GM12864 (cell line): ENCODE measurements at places on chromosomes 4 and X.

GRCh38 chrX:46072372-46072771, 472.8 kb downstream of the ZNF674 start:
- DNase-seq, result no peak

DNA sequence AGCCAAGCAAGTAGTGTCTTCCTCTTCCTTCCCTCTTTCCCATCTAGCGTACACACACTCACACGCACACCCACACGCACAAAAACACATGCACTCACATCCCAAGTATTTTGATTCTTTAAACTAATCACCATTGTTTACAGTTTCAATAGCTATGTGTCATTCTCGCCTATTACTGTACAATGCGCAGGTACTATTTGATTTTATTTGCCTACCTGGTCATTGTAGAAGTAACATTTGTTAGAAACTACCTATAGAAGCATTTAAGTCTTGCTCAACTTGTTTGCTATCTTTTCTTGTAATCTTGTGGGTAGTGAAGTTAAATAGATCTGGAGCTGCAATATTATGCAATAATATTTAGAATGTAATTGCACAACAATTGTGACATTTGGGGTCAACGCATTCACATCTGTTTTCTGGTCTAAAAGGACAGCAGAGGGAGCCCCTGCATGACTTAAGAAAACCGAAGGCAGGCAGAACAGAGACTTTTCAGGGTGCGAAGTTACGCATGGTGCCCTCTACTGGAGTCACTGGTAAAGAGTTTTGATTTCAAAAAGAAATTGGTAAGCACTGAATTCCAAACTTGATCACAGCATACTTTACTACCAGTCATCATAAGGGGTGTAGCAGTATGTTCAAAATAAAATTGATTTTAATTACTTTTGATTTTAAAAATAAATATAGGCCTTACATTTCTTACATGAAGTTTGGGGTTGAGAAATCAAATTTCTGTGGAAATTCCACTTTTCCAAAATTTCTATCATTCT, 503.3 kb upstream of the FAM241A start:
- peak; percentile 63 for DNase-seq

- DNase-seq, result no peak
These were observed 1.6 kb upstream of the ARMCX6 start for GRCh38 chrX:101619364-101619763.

- DNase-seq, result no peak
These were observed 3.8 kb downstream of the ARHGAP10 start for GRCh38 chr4:147735413-147736301.

DNA sequence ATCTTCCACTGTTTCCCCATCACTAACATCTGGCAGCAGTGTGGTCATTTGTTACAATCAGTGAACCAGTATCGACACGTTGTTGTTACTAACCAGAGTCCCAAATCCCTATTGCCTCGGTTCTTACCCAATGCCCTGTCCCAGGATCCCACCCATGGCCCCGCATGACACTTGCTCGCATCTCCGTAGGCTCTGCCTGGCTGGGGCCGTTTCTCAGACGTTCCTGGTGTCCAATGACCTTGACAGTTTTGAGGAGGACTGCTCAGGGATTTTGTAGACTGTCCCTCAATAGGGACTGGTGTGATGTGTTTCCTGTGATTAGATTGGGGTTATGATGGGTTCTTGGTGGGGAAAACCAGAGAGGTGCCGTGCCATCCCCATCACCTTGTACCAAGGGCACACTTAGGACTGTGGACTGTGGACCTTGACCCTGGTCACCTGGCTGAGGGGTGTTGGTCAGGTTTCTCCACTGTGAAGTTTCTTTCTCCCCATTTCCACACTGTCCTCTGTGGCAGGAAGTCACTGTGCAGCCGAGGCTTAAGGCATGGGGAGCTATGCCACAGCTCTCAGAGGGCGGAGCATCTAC, 108.4 kb downstream of the ADRA2C start:
- DNase-seq, result no peak

DNA sequence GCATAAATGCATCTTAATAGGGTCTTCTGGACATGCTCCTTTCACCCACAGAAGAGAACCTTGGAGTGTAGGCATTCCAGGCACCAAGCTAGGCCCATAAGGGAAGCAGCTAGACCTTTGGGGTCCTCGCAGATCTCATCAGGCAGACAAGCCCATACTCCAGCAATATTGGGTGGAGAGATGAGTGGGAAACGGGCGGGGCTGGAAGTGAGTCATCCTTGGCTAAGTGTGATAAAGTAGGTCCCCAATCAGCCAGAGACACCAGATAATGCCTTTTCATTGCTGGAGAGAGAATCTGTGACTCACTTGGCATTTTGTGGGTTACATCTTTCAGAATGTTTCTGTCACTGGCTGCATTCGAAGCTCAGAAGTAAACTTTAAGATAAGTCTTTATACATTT, 133.3 kb upstream of the MBNL3 start:
- no peak for DNase-seq

DNA sequence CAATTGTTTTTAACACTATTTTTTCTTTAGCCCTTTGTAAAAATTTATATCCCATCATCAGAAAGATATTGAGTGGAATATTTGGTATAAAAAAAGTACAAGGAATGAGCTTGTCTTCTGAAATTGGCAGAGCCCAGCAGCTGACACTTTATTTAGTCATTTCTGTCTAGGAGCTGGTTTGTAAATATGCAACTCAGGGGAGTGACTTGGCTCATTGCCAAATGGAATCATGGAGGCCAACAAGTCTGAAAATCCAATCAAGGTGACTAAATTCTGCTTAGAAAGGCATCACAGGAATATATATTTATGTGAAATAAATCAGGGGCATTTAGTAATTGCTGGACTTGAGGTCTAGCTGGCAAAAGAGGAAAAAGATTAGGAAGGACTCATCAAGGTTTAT, 74.4 kb downstream of the OTC start:
- no peak for DNase-seq

GRCh38 chrX:154490021-154490413, 412 bp downstream of the SLC10A3 start:
- DNase-seq, result no peak

DNA sequence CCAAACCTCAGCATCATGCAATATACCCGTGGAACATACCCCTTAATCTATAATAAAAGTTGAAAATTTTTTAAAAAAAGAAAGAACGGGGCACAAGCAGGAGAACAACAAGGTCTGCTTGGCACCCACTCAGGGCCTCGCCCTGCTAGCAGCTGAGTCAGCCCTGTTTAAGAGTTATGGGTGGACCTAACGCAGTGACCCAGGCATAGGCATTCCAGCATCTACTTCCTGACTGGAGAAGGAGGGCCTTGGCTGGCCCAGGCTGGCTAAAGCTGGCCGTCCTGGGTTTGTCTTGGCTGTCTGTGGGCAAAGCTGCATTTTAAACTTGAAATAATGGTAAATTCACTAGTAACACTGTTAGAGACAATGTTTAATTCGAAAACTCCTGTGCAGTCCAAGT, 236.7 kb upstream of the PGRMC2 start:
- DNase-seq, result no peak

DNA sequence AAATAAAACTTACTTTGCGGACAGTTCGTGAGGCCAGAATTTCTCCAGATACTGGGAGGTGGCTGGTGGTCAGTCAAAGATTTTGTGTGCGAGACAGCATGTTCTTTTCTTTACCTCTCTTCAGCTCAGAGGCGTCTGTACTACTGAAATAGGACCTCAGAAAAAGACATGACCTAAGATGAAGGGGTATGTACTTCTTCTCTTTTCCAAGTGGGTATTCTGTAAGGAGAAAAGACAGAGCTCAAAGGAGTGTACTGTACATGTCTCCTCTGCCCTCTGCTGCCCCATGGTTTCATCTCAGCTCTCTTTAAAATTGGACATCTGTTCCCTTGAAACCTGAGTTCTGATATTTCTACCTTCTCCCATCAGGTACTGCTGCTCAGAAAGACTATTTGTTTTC, 38.1 kb downstream of the SEPTIN11 start:
- DNase-seq, result no peak

DNA sequence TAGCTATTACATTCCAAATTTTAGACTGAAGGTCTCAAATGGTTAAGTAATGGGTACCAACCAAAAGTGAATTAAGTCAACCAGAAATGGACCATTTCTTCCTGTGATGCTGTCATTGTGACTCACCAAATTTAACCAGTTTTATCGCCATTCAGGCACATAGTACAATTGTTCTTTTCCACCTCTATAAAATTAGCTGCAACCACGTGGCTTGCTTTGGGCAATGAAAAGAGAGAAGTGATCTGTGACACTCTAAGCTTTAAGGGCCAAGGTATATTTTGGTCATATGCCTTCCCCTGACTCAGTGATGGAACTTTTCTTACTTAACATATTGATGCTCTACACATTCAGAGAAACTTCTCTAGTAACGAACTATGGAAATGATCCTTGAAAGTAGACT, 20.3 kb upstream of the PHF8 start:
- DNase-seq, result no peak

GRCh38 chrX:150213481-150214030, 149.6 kb upstream of the MAMLD1 start:
- DNase-seq, result no peak

DNA sequence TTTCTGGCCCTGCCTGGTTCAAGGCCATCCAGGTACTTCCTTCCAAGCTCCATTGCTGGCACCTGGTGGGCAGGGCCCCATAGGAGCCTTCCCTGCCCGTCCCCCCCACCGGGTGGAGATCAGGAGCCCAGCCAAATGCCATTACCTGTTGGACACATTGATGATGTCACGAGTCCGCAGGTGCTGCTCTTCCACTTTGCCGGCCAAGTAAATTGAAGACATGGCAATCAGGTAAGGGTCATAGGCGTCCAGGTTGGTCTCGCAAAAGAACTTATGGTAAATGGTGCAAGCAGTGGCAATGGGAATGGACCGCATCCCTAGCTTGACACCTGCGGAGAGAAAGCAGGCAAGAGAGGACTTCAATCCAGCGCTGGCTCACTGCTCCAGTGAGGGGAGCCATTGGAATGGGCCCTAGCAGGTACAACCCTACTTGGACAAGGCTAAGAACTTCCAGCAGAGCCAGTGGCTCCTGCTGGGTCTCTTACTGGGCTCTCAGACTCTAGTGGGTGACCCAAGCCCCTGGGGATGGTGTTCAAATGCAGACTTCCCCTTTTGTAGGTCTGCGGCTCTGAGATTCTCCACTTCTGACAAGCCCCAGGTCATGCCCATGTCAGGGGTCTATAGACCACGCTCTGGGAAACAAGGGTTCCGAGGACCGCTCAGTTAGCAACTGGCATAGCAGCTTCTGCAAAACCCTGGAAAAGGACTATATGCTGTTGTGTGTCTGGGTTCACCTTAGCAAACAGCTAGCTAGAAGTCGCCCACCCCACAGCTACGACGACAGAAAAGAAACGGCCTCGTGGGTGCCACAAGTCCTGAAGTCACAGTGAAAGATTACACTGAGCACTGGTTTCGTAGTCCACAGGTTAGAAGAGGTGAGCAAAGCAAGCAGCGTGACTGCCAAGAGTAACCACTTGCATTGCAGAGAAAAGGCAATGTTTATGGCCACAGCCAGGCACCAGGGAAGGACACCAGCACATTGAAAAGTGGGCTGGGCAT, 2.8 kb downstream of the CCNQ start:
- DNase-seq, result no peak

DNA sequence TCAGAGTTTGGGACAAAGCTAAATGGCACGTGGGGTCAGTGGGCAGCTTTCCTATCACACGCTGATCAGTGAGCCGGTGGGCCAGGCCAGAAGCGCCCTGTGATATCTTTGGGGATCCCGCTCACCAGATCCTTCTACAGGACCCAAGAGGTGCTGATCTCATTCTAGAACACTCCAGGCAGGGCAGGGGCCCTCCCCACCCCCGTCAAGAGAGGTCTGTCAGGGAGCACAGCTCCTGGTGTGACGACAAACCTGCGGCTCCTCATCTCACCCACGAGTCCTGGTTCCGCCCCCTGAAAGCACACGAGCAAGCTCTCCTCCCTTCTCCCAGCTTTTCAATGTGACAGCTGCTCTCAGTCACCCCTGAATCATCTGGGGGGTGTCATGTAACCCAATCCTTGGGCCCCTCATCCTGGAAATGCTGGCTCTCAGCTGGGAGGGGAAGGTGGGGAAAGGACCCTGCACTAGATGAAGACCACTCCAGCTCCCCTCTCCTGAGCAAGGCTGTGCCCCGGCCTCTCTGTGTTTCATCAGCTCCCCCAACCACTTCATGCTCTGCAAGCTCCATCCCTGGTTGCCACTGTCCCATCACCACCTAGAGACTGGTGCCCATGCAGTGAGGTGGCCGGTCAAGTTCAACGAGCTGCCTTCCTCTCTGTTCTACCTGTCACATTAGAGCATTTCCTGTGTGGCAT, 4.6 kb downstream of the HCFC1 start:
- DNase-seq, result no peak

DNA sequence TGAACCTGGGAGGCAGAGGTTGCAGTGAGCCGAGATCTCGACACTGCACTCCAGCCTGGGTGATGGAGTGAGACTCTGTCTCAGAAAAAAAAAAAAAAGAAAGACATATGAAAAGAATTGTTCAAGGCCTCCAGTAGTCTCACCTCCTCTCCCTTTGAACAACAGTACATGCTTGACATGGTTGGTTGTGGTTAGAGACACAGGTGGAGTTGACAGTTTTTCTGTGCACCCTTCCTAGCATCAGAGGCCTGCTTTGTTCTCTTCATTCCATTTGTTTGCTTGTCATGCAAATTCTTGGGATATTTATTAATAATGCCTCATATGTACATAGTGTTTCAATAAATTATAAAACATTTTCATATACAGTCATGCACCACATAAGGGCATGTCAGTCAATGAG, 18.3 kb upstream of the PDCL2 start:
- no peak for DNase-seq

- peak; percentile 85 for DNase-seq
These were observed 16.9 kb downstream of the STAP1 start for GRCh38 chr4:67575232-67576058.

- no peak for DNase-seq
These were observed 3.3 kb downstream of the TMEM185A start for GRCh38 chrX:149628280-149628679.

- no peak for DNase-seq
These were observed 752.9 kb downstream of the RAPGEF2 start for GRCh38 chr4:159855731-159856130.

GRCh38 chr4:79199743-79200142, 126.1 kb downstream of the NAA11 start:
- DNase-seq, result no peak

DNA sequence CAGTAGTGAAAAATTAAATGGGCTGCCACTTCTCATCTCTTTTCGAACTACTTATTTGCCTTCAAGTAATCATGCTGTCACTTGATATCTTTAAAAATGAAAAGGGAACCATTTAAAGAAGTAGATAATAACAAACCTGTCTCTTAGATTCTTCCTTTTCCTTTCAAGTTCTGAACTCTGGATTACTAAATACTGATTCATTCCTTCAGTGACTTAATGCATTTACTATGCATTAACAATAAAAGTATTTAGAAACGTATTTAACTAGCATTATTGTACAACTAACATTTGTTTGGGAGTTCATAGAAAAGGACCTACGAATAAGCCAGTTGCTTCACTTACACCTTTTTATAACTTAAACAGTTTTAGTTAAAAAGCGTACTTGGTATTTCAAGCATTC, 61.1 kb upstream of the RAB33B start:
- DNase-seq, result no peak

GRCh38 chr4:8847331-8847730, 24.3 kb downstream of the HMX1 start:
- no peak for DNase-seq
